ENCODE measurements at places on chromosomes 3 and 15.

GRCh38 chr3:154022606-154023005, 98.6 kb upstream of the ARHGEF26 start:
- DNase-seq = no peak

DNA sequence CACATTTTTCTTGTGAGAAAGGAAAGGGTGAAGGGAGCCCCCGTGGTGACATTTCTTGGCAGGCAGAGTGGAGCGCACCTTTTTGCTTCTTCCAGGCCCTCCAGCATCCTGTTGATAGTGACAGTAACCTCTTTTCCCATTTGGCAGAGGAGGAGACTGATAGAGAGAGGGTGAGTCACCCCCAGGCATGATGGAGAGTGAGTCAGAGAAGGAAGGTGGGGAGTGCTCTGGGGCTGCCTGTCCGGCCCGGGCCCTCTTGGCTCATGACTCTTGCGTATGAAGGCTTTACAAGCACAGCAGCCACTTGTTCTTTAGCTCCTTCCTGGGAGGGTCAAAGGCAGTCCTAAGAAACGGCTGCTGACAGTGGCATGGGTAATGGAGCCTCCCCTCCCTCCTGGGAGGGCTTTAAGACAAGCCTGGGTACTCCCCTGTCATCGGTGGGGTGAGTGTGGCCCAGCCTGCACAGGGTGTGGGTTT, 16.0 kb downstream of the ANKRD63 start:
- peak; percentile 17 for DNase-seq

- DNase-seq = no peak
Measured at GRCh38 chr15:83512459-83512858, 65.3 kb downstream of the SH3GL3 start.

DNA sequence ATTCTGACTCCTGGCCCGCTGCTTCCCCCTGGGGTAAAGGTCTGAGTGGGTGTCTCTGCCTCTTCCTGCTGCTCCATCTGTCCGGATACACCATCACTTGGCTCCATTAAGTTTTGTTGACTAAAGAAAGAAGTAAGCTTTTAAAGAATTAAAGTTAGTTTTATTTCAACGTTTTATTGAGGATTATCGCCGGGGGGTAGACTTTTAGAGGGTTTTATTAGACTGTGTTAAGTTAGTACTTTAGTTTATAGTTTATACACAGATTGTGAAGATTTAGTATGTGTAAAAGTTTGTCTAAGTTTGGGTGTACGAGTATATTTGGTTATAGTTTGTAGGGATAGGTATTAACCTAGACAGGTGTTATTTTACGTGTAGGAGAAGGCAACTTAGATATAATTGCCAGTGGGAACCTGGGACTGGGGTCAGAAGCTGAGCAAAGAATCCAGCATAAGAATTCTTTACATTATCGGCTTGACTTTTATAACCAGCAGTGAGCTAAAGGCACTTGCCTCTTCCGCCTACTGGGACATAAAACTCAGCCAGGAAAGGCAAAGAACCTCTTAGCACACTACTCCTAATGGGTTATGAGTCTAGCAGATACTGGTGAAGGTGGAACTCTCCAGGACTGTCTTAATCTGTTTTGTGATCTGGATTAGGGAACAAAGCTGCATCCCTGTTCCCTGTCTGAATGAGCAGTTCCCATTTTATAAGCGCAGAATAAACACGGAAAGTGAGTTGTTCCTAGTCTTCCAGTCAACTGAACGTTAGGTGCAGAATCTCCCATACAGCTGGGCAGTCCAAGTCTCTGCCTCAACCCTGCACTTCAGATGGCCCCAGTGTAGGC, 131.3 kb downstream of the FAM43A start:
- DNase-seq = no peak

- no peak for DNase-seq
Measured at GRCh38 chr3:166582236-166582635, 745.0 kb upstream of the BCHE start.

GRCh38 chr3:94887065-94887464, 824.2 kb downstream of the NSUN3 start:
- DNase-seq = no peak

DNA sequence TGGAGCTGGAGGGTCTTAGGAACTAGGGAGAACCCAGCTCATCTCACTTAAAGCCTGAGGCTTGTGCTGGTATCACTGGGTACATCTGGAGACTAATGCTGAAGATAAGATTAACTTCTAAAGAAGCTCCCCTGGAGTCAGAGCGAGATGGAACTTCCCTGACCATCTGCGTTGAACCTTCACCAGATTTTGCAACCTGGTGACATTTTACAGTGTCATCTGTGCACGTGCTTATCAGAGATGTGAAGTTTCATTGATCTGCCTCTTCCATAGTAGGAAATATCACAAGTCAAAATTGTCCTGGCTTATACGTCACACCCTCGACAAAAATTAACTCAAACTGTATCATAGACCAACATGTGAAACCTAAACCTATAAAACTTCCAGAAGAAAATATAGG, 395.5 kb downstream of the SHQ1 start:
- DNase-seq = no peak

DNA sequence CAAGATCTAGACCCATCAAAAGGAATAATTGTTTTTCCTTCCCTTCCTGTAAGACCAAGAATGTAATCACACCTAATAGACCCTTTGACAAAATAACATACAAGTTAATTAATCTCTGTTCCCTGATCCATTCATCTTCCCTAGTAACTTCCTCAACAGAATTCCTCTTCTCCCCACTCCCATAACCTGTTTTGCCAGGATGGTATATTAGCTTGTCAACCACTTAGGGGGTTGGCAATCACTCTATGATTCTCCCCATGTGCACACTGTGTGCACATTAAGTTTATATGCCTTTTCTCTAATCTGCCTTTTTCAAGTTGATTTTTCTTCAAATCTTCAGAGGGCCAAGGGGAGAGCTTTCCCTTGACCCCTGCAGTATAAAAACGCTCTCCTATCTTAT, 2.7 kb upstream of the ATP11B start:
- no peak for DNase-seq

DNA sequence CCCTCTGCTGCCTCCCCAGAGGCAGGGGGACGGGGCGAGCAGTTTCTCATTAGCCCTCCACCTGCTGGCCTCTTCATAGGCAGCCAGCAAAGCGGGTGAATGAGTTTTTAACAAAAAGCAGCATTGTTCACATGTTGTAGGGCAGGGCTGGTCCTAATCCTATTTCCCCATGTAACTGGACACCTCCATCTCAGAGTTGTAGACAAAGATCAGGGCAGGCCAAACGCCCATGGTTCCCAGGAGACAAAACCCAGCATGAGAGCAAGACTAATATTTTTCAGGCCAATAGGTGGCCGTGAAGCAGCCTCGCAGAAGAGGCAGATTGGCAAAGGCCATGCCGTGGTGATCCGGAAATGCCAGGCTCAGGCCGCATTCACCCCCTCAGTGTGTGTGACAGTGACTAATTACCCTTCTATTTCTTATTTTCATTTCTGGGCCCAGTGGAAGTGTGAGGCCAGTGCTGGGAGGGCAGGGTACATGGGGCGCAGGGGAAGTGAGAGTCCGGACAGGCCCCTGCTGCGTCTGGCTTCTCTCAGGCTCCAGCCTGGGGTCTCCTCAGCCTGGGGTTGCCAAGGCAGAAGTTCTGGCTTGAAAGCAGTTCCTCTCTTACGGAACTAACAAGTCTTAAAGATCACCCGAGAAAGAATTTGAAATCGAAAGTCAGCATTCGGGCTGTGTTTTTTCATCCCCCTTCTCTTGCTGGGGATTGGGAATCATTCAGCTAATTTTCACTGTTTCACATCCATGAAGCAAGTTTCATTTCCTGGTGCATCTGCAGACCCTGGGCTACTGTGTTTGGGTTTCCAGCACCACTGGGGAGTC, 64.8 kb downstream of the BOC start:
- DNase-seq = no peak

GRCh38 chr3:127049393-127049792, 66.5 kb downstream of the PLXNA1 start:
- no peak for DNase-seq

DNA sequence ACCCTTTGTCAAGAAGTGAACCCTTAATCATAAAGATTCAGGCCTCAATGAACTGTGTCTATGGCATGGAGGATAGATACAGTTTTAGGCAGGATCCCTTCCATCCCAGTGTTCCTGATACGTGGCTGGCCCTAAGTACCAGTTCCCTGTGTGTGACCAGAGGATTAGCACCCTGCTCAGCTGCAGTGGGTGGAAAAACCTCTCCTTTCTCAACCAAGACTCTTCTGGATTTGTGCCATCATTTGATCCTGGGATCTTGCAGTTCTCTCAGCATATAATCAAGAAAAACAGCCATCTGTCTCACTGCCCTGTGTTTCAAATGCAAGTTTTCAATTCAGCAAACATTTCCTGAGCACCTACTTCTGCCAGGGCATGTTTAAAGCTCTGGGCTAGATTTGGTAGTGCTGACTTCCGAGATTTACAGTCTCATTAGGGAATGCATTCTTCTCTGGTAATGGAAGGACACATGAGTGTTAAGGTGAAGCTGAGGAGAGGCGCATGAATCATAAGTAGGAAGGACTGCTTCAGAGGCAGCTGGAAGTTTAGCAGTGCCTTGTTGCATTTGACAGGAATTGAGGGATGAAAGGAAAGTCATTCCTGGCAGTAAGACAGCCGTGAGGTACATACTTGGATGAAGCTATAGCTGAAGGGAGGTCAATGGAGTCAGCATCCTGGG, 388.3 kb downstream of the MFSD1 start:
- DNase-seq = no peak

- no peak for DNase-seq
Measured at GRCh38 chr3:23112491-23112890, 90.6 kb upstream of the UBE2E2 start.

- DNase-seq = no peak
Measured at GRCh38 chr3:194871143-194871863, 185.6 kb downstream of the FAM43A start.

GRCh38 chr3:102398176-102398575, 36.6 kb upstream of the ZPLD1 start:
- DNase-seq = no peak

DNA sequence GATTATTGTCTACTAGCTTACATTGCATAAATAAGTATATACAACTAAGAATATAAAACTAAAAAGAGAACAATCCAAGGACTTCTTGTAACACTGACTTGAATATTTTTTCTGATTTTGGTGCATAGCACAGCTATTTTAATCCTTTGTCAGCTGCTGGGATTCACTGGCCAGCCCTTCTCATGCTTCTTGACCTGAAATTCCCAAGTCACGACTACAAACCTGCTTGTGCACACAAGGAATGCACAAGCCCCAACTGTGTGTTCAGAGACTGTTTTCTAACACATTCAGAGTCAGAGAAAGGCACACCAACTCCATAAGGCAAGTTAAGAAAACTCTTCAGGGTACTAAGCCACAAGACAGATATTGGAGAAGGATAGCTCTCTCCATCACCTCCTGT, 80.9 kb downstream of the TNIK start:
- DNase-seq = no peak

- DNase-seq = no peak
Measured at GRCh38 chr3:163476179-163476578, 1602.1 kb downstream of the SI start.

DNA sequence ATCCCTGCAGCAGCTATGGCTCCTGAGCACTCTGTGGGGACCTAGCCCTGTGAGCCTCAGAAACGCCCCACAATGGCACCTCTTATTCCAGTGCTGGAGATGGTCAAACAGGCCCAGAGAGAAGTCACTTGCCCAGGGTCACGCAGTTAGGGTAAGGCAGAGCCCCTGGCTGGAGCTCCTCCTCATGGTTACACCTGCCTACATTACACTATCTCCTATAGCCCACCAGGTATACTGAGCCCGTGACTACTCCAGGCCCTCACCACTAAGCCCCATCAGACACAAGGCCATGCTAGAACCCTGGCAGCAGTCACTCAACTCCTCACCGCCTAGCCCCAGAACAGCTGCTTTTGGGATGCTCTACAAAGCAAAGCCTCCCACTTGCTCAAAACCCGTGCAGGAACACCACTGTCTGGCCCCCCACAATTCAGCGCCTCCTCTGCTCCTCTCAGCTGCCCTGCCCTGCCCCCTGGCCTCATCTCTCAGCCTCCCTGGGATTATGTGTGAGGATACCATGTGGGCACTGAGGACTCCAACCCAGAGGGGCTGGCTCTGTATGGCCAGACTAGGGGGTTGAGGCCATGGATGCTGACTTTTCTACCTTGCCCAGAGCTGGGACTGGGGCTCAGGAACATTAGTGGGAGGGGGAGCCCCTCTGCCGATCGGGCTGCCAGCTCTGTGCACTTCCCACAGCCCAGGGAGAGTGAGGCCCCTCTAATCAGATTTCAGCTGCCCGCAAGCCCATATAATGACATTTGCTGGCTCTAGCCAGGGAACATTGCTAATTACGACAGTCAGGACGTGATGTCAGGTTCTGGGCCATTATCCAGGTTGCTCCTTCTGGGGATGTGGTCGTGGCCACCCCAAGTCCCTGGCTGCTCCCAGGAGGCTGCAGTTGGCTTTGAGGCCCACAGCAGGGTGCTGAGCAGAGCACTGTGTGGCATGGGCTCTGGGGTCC, 4.0 kb downstream of the NT5DC2 start:
- DNase-seq = peak; percentile 3

GRCh38 chr15:65056106-65056505, 10.9 kb downstream of the SLC51B start:
- DNase-seq = no peak

DNA sequence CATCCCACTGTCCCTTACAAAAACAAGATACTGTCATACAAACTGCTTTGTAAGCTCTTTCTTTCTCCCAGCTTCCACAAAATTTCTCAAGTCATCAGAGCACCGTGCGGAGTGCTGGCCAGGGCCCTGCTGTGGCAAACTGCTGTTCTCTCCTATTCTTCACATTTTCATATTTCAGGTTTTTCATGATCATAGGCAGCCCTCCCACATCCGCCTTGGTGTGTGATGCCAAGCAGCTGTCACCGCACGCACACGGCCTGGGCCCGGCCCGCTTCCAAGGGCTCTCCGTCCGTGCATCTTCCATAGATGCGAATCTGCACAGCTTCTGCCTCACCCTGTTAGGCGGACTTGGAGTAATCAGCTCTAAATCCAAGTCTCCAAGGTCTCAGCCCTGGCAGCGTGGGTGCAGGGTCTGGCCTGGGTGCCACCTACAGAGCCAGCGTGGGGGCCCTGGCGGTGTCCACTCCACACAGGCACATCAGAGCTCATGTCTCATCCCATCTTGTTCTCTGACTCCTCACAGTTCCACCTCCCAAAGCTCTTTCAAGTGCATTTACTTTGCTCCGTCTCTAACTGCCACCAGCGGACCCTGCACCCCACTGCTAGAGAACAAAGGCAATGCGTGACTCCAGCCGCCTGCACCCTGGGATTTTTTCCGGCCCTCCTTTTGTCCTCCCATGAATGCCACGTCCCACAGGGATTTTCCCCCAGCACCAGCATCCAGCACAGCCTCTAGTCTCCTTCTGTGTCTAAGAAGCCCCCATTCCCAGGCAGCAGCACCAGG, 27.2 kb downstream of the CYFIP1 start:
- DNase-seq = no peak

DNA sequence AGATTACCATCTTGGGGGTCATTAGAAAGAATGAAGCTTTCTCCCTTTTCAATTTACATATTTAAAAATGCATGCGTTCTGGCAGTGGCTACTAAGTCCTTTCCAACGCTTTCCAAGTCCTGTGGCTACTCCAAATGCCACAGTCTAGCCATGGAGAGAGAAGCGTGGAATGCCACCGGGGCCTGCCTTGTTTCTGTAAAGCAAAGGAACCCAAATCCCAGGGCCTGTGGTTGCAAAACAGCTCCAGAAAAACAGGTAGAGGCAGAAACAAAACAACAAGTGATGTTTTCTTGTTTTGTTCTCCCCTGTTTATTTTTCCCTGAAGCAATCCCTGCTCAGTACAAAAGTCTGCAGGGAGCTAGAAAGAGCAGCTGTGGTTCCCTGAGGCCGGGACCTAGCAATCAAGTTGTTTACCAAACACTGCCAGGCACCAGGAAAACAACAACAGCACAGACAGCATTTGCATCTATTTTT, 85.5 kb downstream of the FOXP1 start:
- DNase-seq = no peak
